ENCODE measurements at places on chromosomes 6 and 20.
A peak's percentile ranks its signal among the peaks of the same experiment; 100 is the strongest.

DNA sequence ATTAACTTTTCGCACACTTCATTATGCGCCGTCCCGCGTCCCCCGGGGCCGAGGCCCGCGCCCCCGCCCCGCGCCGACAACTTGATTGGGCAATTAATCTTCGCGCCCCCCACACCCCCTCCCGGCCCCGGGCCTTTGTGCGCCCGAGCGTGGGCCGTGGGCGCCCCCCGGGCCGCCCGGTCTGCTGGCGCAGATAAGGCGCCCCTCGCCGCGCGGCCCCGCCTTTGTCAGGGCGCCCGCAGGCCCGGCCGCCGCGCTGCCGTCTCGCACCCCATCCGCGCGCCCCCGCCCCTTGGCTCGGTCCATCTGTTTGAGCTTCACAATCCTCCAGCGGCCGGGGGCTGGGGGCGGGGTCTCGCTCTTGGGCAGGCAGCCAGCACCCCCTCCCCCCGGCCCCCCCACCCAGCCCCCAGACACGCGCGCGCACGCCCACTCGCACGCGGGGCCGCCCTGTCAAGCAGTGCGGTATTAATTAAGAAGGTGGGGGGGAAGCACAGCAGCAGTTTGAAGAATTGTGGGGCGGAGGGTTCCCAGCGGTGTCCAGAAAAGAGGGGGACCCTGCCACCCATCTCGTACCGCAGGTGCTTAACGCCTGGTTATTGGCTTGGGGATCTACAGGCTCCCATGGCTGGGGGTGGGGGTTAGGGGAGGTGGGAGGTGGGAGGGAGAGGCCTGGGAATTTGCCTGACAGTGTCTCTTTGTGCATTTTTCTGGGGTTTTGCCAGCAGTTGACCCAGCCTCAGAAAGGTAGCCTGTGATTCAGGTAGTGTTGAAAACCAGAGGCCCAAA, 34.6 kb upstream of the SCRT2 start:
- DNase-seq: peak; percentile 79
- peaks cover 25% of the 10 kb centered on the region for H3K4me1 ChIP-seq
- H3K27me3 ChIP-seq: peaks cover 59% of the 10 kb centered on the region
- H3K36me3 ChIP-seq: peaks cover 6% of the 10 kb centered on the region

- H3K4me3 ChIP-seq: no peak overlapping the region
- H3K27ac ChIP-seq: no peak overlapping the region
- no peaks in the 10 kb centered on the region for H3K27me3 ChIP-seq
- DNase-seq: no peak
- peaks cover 9% of the 10 kb centered on the region for H3K36me3 ChIP-seq
Observed at GRCh38 chr6:93350774-93351173, 68.6 kb downstream of the EPHA7 start.

GRCh38 chr6:18395856-18396197, 8.7 kb downstream of the RNF144B start:
- no peak overlapping the region for H3K27ac ChIP-seq
- H3K4me3 ChIP-seq: no peak overlapping the region
- H3K4me1 ChIP-seq: no peaks in the 10 kb centered on the region

GRCh38 chr6:32183483-32184083, 470 bp downstream of the AGER start:
- peaks cover 48% of the 10 kb centered on the region for H3K36me3 ChIP-seq
- no peak for DNase-seq
- H3K27ac ChIP-seq: peak overlapping the region; percentile 93
- peaks cover 65% of the 10 kb centered on the region for H3K4me1 ChIP-seq
- H3K4me3 ChIP-seq: no peak overlapping the region

DNA sequence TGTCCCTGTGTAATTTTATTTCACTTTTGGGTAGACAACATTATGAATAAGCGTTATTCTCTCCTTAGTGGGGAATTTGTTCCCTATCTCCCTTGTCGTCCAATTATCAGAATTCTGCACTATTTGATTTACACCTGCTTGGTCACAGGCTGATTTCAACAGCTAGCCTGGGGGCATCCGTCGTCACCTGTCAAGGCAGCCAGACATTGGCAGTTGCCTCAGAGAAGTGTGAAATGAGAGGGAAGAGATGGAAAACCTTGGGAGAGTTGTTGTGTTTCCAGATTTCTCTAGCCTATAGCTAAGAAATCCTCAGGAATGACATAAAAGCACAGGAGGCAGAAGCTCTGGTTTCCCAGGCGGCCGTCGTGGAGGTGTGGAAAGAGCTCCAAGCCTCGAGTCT, 891 bp upstream of the GHRH start:
- no peak for DNase-seq
- H3K36me3 ChIP-seq: no peaks in the 10 kb centered on the region
- peaks cover 11% of the 10 kb centered on the region for H3K27me3 ChIP-seq

DNA sequence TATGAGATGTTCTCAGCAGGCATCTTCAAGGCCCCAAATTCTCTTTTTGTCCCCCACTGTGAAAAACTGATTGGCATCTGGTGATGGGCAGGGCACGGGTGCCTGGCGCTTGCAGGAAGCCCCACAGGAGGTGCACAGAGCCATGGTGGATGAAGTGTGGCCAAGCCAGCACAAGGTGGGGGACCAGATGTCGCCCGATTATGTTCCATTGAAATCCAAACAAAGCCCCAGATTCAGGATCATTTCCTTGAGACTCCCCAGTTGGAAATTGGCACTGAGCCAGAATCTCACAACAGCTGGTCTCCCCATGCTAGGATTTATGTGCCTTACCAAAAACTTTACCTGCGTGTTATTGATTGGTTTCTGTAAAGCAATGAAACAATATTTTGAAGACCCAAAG, 186.1 kb downstream of the ADAT2 start:
- peaks cover 16% of the 10 kb centered on the region for H3K36me3 ChIP-seq
- H3K4me1 ChIP-seq: peaks cover 8% of the 10 kb centered on the region
- no peak overlapping the region for H3K4me3 ChIP-seq
- no peak overlapping the region for H3K27ac ChIP-seq

- H3K4me3 ChIP-seq: no peak overlapping the region
- no peak overlapping the region for H3K27ac ChIP-seq
- H3K36me3 ChIP-seq: peaks cover 82% of the 10 kb centered on the region
- peaks cover 3% of the 10 kb centered on the region for H3K27me3 ChIP-seq
Observed at GRCh38 chr6:49479308-49479970, 16.3 kb downstream of the CENPQ start.

GRCh38 chr6:41548841-41549642, 2.9 kb downstream of the FOXP4 start:
- peaks cover 82% of the 10 kb centered on the region for H3K4me1 ChIP-seq
- peaks cover 60% of the 10 kb centered on the region for H3K27me3 ChIP-seq
- H3K4me3 ChIP-seq: peak overlapping the region; percentile 98
- DNase-seq: no peak
- no peak overlapping the region for H3K27ac ChIP-seq

GRCh38 chr20:60780388-60781025, 471.6 kb upstream of the CDH4 start:
- DNase-seq: no peak
- no peak overlapping the region for H3K27ac ChIP-seq
- H3K36me3 ChIP-seq: no peaks in the 10 kb centered on the region
- H3K4me3 ChIP-seq: no peak overlapping the region
- peaks cover 16% of the 10 kb centered on the region for H3K27me3 ChIP-seq
- peaks cover 12% of the 10 kb centered on the region for H3K4me1 ChIP-seq

- peaks cover 20% of the 10 kb centered on the region for H3K4me1 ChIP-seq
- peaks cover 5% of the 10 kb centered on the region for H3K36me3 ChIP-seq
- no peak overlapping the region for H3K4me3 ChIP-seq
- no peak for DNase-seq
- no peaks in the 10 kb centered on the region for H3K27me3 ChIP-seq
Observed at GRCh38 chr6:122753688-122754056, 25.8 kb upstream of the FABP7 start.

DNA sequence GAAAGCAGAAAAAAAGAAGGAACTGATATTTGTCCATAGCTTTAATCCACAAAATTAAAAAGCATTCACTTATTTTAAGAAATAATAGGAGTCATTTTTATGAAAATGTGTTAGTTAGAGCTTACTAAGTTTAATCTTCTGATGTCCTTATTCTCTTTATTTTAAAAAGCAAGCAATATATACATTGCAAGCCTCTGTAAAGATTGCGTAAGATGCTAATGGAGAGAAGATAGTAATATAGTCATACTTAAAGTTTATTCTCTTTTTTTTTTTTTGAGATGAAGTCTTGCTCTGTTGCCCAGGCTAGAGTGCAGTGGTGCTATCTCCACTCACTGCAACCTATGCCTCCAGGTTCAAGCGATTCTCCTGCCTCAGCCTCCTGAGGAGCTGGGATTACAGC, 39.7 kb downstream of the AIG1 start:
- H3K4me3 ChIP-seq: no peak overlapping the region
- H3K36me3 ChIP-seq: peaks cover 5% of the 10 kb centered on the region
- no peaks in the 10 kb centered on the region for H3K27me3 ChIP-seq
- H3K27ac ChIP-seq: no peak overlapping the region
- DNase-seq: no peak

DNA sequence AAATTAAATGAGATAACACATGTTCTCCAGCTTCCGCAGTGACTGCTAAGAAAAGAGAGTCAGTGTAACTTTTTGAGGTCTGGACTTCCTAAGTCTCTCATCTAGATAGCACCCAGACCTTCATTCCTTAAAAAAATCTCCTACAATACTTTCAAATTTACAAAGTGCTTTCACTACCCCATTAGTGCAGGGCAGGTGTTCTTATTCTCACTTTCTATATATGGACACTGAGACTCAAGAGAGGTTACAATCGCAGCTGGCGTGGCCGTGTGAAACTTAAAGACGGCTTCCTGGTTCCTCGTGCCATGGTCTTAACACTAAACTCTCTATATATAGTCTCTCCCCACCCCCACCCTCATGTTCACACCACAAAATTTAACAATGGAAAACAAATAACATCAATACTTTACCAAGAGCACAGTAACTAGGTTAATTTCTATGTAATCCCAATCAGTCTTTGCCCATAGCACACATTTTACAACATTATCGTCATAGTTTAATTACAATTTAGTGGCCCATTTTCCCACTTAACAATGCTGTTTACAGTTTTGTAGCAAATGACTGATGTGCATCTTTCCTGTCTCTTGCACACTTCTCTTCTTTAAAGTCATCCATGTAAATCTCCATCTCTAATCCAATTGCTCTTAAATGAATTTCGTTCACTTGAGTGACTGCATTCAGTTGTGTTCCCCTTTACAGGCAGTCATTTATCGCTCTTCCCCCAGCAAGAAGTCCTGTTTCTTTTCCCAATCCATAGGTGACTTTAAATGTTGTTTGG, 78.8 kb upstream of the ARID1B start:
- H3K4me3 ChIP-seq: no peak overlapping the region
- peaks cover 4% of the 10 kb centered on the region for H3K27me3 ChIP-seq
- no peak for DNase-seq
- H3K4me1 ChIP-seq: peaks cover 15% of the 10 kb centered on the region
- H3K27ac ChIP-seq: no peak overlapping the region

- H3K4me3 ChIP-seq: no peak overlapping the region
- peaks cover 72% of the 10 kb centered on the region for H3K36me3 ChIP-seq
- no peaks in the 10 kb centered on the region for H3K27me3 ChIP-seq
Observed at GRCh38 chr6:109467696-109468095, 12.1 kb upstream of the MICAL1 start.

DNA sequence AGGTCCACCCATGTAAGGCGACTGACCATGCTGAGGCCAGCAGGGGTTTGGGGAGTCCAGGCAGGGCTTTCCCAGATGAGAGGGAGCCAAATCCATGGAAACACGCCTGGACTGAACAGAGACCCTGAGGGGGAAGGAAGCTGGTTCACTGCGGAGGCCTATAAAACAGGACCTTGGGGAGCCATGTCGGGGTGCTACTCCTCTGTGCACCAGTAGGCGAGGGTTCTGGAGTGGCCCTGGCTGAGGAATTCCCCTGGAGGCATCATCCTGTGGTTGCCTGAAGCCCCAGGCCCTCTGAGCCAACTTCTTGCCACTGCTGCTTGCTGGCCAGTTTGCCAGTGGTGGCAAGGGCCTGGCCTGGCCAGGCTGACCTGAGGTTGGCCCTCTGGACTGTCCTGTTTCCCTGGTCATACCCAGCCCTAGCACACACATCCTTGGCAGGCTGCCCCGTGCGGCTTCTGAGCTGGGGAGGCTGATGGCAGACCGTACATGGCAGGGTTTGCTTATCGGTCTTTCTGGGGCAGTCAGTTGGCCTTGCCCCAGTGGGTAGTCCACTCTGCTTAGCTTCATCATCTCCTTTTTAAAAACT, 2.2 kb upstream of the LRRN4 start:
- peaks cover 71% of the 10 kb centered on the region for H3K4me1 ChIP-seq
- H3K27me3 ChIP-seq: peaks cover 22% of the 10 kb centered on the region
- DNase-seq: no peak
- H3K36me3 ChIP-seq: peaks cover 2% of the 10 kb centered on the region
- H3K27ac ChIP-seq: peak overlapping the region; percentile 58

DNA sequence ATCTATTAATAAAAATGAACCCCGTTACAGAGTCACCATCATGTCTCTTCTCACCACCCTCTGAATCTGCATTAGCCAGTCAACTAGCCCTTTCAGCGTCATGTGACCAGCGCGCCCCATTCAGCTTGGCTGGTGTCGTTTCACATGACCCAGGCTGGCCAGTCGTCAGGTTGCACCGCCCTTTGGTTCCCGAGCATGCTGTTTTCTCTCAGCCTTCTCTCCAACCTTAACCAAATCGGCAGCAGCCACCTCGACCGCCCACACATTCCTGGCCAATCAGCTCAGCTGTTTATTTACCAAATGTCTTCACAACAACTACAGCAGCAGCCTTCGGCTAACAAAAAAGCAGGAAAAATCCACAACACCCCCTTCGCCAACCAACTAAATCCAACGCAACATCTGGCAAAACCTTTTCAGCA, 5.6 kb downstream of the SRSF3 start:
- peaks cover 98% of the 10 kb centered on the region for H3K36me3 ChIP-seq
- H3K4me3 ChIP-seq: peak overlapping the region; percentile 99
- DNase-seq: peak; percentile 35
- H3K27me3 ChIP-seq: peaks cover 9% of the 10 kb centered on the region
- peak overlapping the region; percentile 99 for H3K27ac ChIP-seq

DNA sequence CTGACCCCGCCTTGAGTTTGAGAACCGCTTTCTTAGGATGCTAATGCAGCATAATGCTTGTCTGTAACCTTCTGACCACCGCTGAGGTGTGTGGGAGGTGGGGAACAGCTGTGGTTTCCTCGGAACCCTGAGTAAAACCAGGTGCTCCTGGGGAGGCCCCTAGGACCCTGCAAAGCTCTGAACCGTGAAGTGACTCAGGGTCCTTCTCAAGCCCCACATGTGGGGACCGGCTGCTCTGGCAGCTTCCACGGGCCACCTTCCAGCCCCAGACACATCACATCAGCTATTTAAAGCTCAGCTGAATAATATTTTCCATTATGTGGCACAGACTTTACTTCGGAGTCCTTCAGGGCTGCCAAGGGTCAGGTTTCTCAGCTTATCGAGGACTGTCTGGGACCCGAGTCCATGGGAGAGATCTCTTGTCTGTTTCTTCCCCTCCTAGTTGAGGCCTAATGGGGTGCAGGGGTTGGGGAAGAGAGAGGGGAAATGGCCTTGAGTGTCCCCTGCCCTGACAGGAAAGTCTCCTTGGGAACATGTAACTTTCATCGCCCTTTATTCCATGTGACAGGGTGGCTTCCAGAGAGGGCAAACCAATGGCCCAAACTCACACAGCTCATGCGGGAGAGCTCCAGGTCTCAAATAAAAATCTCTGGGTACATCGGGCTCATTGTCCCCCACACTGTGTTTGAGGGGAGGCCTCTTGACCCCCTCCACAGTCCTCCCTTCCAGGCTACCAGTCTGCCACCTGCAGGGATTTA, 186.1 kb upstream of the SLC24A3 start:
- no peaks in the 10 kb centered on the region for H3K4me1 ChIP-seq
- H3K36me3 ChIP-seq: no peaks in the 10 kb centered on the region
- no peak overlapping the region for H3K4me3 ChIP-seq
- H3K27me3 ChIP-seq: peaks cover 12% of the 10 kb centered on the region
- no peak for DNase-seq

All from nephron progenitor cell (in vitro differentiated cells).